ENCODE measurements at places on chromosomes 1 and 21.

GRCh38 chr1:72051538-72051937 lies 230.8 kb downstream of the NEGR1 start:
- DNase-seq, result no peak

GRCh38 chr1:39738622-39739366 lies at the start of gene PPIE:
PPIE (plus strand) TSS chr1:39738882; CDS start chr1:39738901, 19 bp downstream.
- peak; percentile 82 for DNase-seq

GRCh38 chr1:87926131-87926830 lies 597.6 kb downstream of the LMO4 start:
- no peak for DNase-seq

DNA sequence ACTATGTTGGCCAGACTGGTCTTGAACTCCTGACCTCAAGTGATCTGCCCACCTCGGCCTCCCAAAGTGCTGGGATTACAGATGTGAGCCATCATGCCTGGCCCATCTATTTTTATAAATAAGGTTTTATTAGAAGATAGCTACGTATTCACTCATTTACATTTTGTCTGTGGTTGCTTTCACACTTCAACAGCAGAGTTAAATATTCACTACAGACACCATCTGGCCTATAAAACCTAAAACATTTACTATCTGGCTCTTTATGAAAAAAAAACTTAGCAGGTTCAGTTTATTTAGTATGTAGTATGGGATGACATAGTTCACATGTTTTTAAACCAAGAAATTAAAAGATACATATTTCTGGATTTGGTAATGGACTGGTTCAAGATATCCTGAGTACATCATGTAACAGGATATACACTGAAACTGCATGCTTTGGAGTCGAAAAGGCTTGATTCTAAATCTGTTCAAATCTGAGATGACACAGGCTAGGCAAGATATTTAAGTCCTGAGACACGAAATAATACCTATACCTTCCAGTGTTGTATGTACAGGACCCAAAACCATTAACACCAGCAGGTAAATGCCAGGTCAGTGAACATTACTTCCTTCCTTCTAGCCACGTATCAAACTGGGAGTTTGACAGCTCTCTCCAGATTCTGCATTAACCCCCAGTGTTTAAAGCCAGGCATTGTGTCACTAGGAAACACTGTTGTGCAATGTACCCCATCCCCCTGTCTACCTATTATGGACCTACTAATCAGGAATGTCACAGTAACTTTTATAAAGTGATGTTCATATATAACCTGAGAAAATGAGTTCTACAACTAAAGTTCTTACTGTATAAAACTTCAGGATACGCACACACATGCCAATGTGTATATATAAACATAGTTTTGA lies 54.3 kb upstream of the SDC3 start:
- DNase-seq, result no peak

DNA sequence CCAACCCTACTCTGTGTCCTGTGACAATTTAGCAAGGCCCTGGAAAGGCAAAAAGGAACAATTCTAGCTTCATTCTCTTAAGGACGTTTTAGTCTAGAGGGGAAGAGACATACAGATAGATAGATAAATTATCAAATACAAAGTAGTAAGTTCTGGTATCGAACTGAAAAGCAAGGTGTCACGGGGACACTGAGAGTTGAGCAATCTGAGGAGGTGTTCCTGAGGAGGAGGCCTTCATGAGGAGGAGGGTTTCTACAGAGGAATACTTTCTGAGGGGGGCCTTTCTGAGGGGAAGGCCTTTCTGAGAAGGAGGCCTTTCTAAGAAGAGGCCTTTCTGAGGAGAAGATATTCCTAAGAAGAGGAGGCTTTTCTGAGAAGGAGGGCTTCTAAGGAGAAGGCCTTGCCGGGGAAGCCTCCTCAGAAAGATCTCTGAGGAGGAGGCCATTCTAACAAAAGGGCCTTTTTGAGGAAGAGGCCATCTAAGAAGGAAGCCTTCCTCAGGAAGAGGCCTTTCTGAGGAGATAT lies 155.9 kb upstream of the COA6 start:
- DNase-seq, result no peak
